Fibroblast of villous mesenchyme (primary cell): ENCODE measurements at places on chromosomes 2 and 18. TPM values are rescaled to one million over a fixed set of nuclear protein-coding genes. Genes with fewer than 3 reads are reported as not detected.

Gene VAPA
- 203 and 288 TPM in 2 replicates for total RNA-seq

Gene LAMA1
- 14.5 and 20.7 TPM in 2 replicates for total RNA-seq

Gene RAB27B
- 3.9 and 6.5 TPM in 2 replicates for total RNA-seq

Gene CRYBA2
- 1.3 TPM in 1 of 2 replicates, not detected in the other for total RNA-seq

Gene C2orf66
- total RNA-seq = under 0.01 TPM in 1 of 2 replicates, not detected in the other

Gene GCFC2
- 13.8 and 19.0 TPM in 2 replicates for total RNA-seq

Gene LRRC30
- total RNA-seq = not detected in 2 replicates

Gene CTIF
- 71.5 and 86.4 TPM in 2 replicates for total RNA-seq

Gene CSRNP3
- total RNA-seq = 2.6 and 2.9 TPM in 2 replicates

Gene EPAS1
- total RNA-seq = 124 and 132 TPM in 2 replicates

Gene EVA1A
- 44.9 and 48.3 TPM in 2 replicates for total RNA-seq

Gene RNF152
- 11.7 and 17.4 TPM in 2 replicates for total RNA-seq

Gene SESTD1
- 13.5 and 14.2 TPM in 2 replicates for total RNA-seq

Gene CENPO
- 19.6 and 26.3 TPM in 2 replicates for total RNA-seq

Gene ARHGAP28
- total RNA-seq = 6.0 and 7.1 TPM in 2 replicates

Gene ECEL1
- total RNA-seq = under 0.01 TPM in 1 of 2 replicates, not detected in the other

Gene CDH20
- under 0.01 and 0.32 TPM in 2 replicates for total RNA-seq

Gene REG3A
- not detected in 2 replicates for total RNA-seq

Gene TAF1B
- total RNA-seq = 29.8 and 39.3 TPM in 2 replicates

Gene SYT4
- not detected in 2 replicates for total RNA-seq

Gene LYPD6
- 4.3 and 5.2 TPM in 2 replicates for total RNA-seq

Gene TTC32
- 8.1 and 9.9 TPM in 2 replicates for total RNA-seq

Gene FOXI3
- total RNA-seq = not detected in 2 replicates

Gene TGIF1
- total RNA-seq = 114 and 136 TPM in 2 replicates

Gene STK16
- 22.9 and 23.2 TPM in 2 replicates for total RNA-seq

Gene METAP1D
- total RNA-seq = 9.3 and 13.4 TPM in 2 replicates

Gene STAT1
- 116 and 132 TPM in 2 replicates for total RNA-seq

Gene PID1
- total RNA-seq = 12.1 and 16.4 TPM in 2 replicates

Gene C2orf15
- total RNA-seq = not detected in 2 replicates

Gene DNAH7
- under 0.01 and 0.32 TPM in 2 replicates for total RNA-seq

Gene MYOM1
- total RNA-seq = 0.32 and 0.86 TPM in 2 replicates

Gene GALR1
- not detected in 2 replicates for total RNA-seq
